ENCODE measurements at places on chromosomes 3 and 15.

DNA sequence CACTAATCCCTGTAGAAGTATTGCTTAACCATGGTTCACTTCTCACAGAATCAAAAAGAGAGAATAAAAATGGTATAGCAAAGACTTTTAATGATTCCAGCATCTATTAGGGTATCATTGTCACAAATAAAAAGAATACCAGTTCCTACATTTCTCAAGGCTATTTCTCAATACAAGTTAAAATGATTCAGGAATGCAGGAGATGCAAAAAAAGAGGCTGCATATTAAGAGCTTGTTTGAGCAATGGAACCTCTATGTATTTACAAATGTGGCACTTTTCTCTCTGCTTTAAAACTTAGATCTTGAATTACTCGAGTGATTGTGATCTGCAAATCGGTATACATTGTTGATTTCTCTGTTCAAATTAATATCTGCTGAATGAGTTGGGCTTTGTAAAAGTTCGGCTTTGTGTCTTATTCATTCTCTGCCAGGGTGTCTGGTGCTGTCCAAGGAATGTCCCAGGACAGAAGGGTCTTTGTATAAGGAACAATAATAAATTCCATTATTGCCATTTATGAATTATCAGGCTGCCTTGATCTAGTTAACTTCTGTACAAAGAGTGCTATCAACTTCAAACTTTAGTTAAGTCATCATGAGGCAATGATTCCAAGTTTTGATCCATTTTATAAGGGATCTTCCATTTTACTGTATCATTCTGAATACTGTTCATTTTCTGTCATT is 364.2 kb downstream of the RBMS3 start:
- H3K27ac ChIP-seq = no peak overlapping the region
- no peaks in the 10 kb centered on the region for H3K36me3 ChIP-seq
- H3K4me1 ChIP-seq = peaks cover 2% of the 10 kb centered on the region
- no peak overlapping the region for H3K4me3 ChIP-seq
- DNase-seq = no peak

- DNase-seq = no peak
- no peaks in the 10 kb centered on the region for H3K36me3 ChIP-seq
- no peak overlapping the region for H3K27ac ChIP-seq
- H3K4me3 ChIP-seq = no peak overlapping the region
- H3K4me1 ChIP-seq = no peaks in the 10 kb centered on the region
Observed at GRCh38 chr3:127209840-127210653, 17.1 kb downstream of the PRR23E start.

GRCh38 chr15:98676586-98677270 is 28.4 kb downstream of the IGF1R start:
- H3K27ac ChIP-seq = no peak overlapping the region
- H3K27me3 ChIP-seq = no peaks in the 10 kb centered on the region
- no peak for DNase-seq
- H3K4me3 ChIP-seq = no peak overlapping the region
- H3K4me1 ChIP-seq = peaks cover 17% of the 10 kb centered on the region

DNA sequence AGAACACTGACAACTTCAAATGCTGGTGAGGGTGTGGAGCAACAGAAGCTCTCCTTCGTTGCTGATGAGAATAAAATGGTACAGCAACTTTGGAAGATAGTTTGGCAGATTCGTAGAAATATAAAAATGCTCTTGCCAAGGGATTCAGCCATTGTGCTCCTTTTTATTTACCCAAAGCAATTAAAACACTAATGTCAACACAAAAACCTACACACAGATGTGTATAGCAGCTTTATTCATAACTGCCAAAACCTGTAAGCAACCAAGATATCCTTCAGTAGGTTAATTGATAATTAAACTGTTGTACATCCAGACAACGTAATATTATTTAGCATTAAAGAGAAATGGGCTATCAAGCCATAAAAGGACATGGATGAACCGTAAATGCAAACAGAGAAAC is 37.8 kb upstream of the LSAMP start:
- DNase-seq = no peak
- no peaks in the 10 kb centered on the region for H3K36me3 ChIP-seq
- no peaks in the 10 kb centered on the region for H3K27me3 ChIP-seq
- H3K4me1 ChIP-seq = no peaks in the 10 kb centered on the region
- no peak overlapping the region for H3K27ac ChIP-seq
- no peak overlapping the region for H3K4me3 ChIP-seq

All from memory B cell (primary cell).